ENCODE measurements at places on chromosomes 1 and 21. TPM values are rescaled to one million over a fixed set of nuclear protein-coding genes. Genes with fewer than 3 reads are reported as not detected.

Gene LIPI
- not detected for total RNA-seq

Gene S100A16
- total RNA-seq = 537 TPM

Gene GJB3
- under 0.01 TPM for total RNA-seq

Gene NBPF6
- total RNA-seq = not detected

Gene CLEC20A
- total RNA-seq = not detected

Gene NID1
- total RNA-seq = 160 TPM

Gene HES4
- not detected for total RNA-seq

Gene HPCAL4
- not detected for total RNA-seq

Gene ZNF124
- 17.6 TPM for total RNA-seq

Gene PGBD5
- not detected for total RNA-seq

Gene KIF17
- not detected for total RNA-seq

Data from subcutaneous preadipocyte (primary cell).